ENCODE measurements at places on chromosomes 12 and 14. TPM values are rescaled to one million over a fixed set of nuclear protein-coding genes. Genes with fewer than 3 reads are reported as not detected.

LHX5 gene
- not detected for total RNA-seq

KITLG gene
- total RNA-seq = 43.1 TPM

RNASE1 gene
- total RNA-seq = 0.30 TPM

RABGGTA gene
- total RNA-seq = 29.7 TPM

HCAR3 gene
- total RNA-seq = not detected
